ENCODE measurements at places on chromosomes 4 and X. TPM values are rescaled to one million over a fixed set of nuclear protein-coding genes. Genes with fewer than 3 reads are reported as not detected.

GRCh38 chr4:81498046-81498445, 26.3 kb upstream of the RASGEF1B start:
- no peak for DNase-seq

GRCh38 chrX:133250184-133251100, 32.3 kb upstream of the TFDP3 start:
- DNase-seq = no peak

GRCh38 chr4:84501721-84502267, 2.7 kb upstream of the NKX6-1 start:
- no peak for DNase-seq

GRCh38 chr4:1747603-1747967, 26.3 kb downstream of the TACC3 start:
- DNase-seq = no peak

GRCh38 chrX:71493111-71493613, 39.7 kb upstream of the OGT start:
- no peak for DNase-seq

The ARHGAP36 gene
- not detected for total RNA-seq

GRCh38 chrX:80021621-80022020, 7.1 kb downstream of the TBX22 start:
- DNase-seq = no peak

DNA sequence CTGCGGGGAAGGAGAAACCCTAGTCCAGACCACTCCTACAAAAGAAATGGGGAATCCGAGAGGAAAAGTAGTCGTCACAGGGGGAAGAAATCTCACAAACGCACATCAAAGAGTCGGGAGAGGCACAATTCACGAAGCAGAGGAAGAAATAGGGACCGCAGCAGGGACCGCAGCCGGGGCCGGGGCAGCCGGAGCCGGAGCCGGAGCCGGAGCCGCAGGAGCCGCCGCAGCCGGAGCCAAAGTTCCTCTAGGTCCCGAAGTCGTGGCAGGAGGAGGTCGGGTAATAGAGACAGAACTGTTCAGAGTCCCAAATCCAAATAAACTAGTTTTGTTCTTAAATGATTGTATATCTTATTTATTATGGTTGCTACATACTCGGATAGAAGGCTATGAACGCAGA, 31.7 kb downstream of the AP1S2 start:
- no peak for DNase-seq

- no peak for DNase-seq
Observed at GRCh38 chr4:48756689-48757220, 23.3 kb downstream of the FRYL start.

DNA sequence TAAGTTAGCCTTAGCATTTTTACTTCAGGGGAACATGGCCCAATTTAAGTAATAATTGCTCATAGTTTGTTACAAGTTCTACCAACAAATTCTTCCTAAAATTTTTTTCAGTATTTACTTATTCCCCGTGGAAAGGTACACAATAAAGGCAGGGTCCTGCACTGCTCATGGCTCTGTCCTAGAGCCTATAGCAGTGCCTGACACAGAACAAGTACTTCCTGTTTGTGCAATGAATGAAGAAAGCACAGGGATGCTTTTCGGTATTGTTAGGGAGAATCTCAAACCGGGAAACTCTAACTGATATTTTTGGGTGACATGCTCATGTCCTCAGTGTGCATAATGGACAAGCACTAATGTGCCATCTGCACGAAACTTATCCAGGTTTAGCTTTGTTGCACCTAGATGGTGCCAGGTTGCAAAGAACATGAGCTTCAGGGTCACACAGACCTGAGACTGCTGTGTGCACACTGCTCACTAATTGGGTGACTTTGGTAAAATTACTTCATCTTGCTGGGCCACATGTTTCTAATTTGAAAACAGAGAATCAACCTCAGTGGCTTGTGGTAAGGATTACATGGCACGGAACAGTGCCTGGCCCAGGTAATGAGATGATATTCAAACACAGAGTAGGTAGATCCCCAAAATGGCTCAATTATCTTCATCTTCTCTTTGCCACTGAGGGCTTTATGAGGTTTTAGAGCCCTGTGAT, 175.8 kb upstream of the NPY2R start:
- no peak for DNase-seq

The LDOC1 gene
- total RNA-seq = 2.8 TPM

The PAGE4 gene
- total RNA-seq = not detected

The AFM gene
- total RNA-seq = not detected

GRCh38 chr4:149113804-149114430, 671.7 kb upstream of the NR3C2 start:
- DNase-seq = peak; percentile 2

GRCh38 chr4:144304025-144304424, 163.5 kb upstream of the GYPA start:
- DNase-seq = no peak

GRCh38 chr4:7192252-7193029, at the start of gene SORCS2:
Gene SORCS2, plus strand, starts transcription at chr4:7192538.
- DNase-seq = peak; percentile 62

The SPANXN3 gene
- not detected for total RNA-seq

DNA sequence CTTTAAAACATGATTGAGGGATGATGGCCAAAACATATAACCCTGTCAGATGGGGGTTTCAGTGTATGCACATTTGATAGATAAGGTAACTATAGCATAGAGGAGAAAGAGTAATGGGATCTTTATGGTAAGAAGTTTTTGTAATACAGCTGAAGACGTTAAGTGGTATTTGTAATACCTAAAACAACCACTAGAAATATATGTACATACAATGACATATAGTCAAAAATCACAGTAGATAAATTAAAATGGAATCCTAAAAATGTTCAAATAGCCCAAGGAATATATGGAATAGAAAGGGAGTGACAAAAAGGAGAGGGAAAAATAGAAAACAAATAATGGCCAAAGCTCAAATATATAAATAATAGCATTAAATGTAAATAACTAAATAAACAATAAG, 371.3 kb upstream of the FSTL5 start:
- no peak for DNase-seq
